ENCODE measurements at places on chromosomes 7 and 10.
A peak's percentile ranks its signal among the peaks of the same experiment; 100 is the strongest.

GRCh38 chr10:99489271-99489670 lies 43.5 kb upstream of the NKX2-3 start:
- DNase-seq = no peak

DNA sequence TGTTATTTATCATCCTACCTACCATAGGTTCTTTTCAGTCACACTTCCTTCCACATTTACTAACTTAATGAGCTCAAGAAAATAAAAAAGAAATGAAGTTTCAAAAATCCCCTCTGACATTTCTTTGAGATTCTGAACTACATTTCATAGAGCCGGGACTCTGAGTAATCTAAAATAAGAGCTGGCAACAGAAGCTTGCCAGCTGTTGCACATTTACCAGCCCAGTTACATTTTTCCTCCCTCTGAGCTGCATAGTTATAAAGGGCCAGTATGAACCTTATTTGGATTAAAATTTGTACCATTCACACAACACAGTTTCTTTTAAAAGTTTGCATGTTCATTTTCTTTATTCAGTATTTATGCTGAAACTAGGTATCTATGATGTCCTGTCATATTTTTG lies 119.5 kb upstream of the CAV2 start:
- DNase-seq = no peak

- DNase-seq = no peak
These were observed 8.2 kb upstream of the NKX6-2 start for GRCh38 chr10:132793871-132794849.

GRCh38 chr10:117107238-117107637 lies 30.8 kb downstream of the VAX1 start:
- no peak for DNase-seq

- no peak for DNase-seq
These were observed 83.0 kb upstream of the NPSR1 start for GRCh38 chr7:34575006-34575405.

DNA sequence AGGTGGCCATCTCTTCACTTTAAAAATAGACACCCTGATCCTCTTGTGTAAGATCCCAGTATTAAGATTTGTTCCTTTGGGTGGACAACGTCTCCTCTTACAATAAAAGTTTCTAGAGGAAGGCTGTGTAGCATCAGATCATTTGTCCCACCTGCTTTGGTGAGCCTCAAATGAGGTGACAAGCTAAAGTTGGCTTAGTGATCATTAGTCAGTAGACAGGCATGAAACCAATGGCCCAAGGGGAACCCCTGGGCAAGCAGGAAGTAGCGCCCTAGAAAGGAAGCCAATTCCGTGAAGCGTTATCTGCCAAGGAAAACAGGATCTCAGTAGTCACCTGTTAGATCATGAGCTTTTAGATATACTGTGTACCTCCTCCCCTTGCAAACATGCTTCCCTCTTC lies 66.8 kb downstream of the PCGF5 start:
- DNase-seq = peak; percentile 35

- DNase-seq = peak; percentile 81
These were observed 31.6 kb downstream of the NCAPG2 start for GRCh38 chr7:158672975-158673374.

- DNase-seq = no peak
These were observed 257.1 kb downstream of the CAMK1D start for GRCh38 chr10:12606461-12606860.

GRCh38 chr7:73824986-73825385 lies 5.8 kb upstream of the CLDN4 start:
- DNase-seq = no peak

DNA sequence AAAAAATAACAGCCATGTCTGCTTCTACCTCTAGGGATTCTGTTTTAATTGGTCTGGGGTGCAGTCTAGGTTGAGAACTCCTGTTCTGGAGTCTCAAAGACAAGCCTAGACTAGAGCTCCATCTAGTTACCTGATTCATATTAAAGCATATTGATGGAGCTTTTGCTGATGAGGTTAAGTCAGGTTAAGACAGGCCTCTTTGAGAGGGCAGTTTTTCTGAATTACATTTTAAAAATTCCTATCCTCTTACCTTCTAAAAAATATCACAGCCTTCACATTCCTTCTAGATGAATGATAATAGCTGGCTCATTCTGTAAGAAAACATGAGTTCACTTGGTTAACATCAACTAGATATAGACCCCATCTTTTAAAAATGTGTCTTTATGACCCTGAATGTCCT lies 28.9 kb downstream of the MGAM start:
- peak; percentile 93 for DNase-seq

DNA sequence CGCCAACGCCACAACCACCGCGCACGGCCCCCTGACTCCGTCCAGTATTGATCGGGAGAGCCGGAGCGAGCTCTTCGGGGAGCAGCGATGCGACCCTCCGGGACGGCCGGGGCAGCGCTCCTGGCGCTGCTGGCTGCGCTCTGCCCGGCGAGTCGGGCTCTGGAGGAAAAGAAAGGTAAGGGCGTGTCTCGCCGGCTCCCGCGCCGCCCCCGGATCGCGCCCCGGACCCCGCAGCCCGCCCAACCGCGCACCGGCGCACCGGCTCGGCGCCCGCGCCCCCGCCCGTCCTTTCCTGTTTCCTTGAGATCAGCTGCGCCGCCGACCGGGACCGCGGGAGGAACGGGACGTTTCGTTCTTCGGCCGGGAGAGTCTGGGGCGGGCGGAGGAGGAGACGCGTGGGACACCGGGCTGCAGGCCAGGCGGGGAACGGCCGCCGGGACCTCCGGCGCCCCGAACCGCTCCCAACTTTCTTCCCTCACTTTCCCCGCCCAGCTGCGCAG lies 424 bp downstream of the EGFR start:
- peak; percentile 45 for DNase-seq

- no peak for DNase-seq
These were observed 70.4 kb downstream of the C10orf90 start for GRCh38 chr10:126599949-126600682.

- no peak for DNase-seq
These were observed 370.2 kb downstream of the ARL4A start for GRCh38 chr7:13057462-13058200.

GRCh38 chr10:99976886-99977665 lies 32.7 kb downstream of the DNMBP start:
- DNase-seq = peak; percentile 96

DNA sequence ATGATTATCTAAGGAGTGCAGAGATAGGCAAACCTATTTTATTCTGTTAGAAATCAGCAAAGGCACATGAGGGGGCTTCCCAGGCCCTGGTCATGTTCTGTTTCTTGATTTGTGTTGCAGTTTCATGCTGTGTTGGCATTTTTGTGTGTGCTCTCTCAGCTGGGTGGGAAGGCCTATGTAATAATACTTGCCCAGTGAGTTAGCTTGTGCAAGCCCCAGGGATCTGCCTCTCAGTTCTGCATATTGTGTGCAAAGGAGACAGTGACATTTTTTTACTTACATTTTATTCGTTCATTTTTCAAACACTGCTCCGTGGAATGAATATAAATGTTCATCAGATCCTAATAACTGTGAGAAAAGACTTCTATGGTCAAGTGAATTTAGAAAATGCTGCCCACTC lies 119.0 kb downstream of the VWC2 start:
- DNase-seq = no peak

- no peak for DNase-seq
These were observed 31.7 kb upstream of the HERPUD2 start for GRCh38 chr7:35726654-35727053.

DNA sequence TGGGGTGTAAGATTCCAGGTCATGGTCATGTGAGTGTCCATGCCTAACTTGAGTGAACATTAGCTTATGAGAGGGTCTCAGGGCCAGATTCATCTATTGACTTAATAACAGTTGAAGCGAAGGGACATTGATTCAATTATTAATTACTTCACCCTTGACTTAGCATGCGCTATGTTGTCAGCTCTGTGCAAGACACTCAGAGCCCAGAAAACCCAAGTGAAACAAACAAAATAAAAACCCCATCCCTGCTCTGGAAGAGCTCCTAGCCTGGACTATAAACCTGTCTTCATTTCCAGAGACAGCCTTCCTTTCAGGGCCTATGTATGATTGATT lies 66.0 kb upstream of the TNS3 start:
- no peak for DNase-seq

DNA sequence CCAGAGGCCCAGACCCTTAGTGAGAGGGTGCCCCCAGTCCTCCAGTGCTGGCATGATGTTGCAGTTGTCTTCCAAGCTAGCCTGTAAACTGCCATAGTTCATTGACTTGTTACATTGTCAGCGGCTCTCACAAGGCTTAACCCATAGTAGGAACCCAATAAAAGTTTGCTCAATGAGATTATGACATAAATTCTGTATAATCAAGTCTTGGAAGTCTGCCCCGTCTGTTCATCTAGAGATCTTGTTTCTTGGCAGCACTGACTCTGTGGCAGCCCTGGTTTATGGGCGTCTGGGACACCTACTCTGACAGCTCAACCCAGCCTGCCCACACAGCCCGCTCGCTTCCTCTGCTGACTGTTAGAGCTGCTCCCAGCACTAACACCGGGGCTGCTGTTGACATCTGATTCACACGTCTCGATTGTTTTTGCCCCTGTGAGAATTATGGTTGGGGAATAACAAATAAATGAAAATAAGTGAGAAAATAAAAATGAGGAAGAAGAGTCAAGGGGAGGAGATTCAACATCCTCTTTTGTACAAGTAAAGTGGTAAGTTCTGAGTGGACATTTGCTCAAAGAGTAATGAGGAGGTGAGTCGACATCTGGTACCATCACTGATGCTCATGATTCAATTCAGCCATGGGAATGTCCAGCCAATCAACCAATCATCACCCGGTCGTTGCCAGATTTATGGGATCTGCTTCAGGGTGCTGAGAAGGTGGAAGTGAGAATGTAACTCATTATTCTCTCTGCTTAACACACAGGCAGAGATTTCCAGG lies 160.8 kb downstream of the SPAG6 start:
- no peak for DNase-seq

DNA sequence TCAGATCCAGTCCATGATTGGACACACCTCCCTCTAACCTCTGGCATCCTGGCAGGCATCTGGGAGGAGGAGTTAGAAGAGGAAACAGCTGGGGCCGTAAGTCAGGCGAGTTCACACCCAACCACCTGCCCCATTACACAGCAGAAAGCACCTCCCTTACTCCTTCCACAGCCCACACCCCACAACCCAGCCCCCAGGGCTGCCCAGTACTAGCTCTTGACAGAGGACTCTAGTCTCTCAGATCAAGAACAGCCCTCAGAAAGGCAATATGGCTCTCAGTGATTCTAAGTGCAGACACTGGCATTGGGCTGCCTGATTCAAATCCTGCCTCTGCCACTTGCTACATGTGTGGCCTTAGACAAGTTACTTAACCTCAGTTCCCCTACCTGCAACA lies 34.1 kb downstream of the KCNMA1 start:
- DNase-seq = peak; percentile 23

DNA sequence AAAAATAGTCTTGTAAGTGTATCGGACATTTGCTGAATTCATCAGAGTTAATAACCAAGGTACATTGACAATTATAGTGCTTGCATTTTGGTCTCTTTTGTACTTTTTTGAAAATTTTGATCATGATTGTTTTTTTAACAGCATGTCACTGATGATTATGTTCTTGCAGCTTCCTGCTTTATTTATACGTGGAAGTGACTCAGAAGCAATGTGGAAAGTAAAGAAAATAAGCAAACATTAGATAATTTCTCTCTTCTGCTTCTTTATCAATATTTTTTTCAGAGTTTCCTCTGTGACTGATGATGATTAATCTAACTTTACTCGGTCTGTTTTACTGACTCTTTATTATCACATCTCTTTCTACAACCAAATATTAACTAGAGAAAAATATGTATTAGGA lies 1351.9 kb downstream of the REEP3 start:
- DNase-seq = no peak

DNA sequence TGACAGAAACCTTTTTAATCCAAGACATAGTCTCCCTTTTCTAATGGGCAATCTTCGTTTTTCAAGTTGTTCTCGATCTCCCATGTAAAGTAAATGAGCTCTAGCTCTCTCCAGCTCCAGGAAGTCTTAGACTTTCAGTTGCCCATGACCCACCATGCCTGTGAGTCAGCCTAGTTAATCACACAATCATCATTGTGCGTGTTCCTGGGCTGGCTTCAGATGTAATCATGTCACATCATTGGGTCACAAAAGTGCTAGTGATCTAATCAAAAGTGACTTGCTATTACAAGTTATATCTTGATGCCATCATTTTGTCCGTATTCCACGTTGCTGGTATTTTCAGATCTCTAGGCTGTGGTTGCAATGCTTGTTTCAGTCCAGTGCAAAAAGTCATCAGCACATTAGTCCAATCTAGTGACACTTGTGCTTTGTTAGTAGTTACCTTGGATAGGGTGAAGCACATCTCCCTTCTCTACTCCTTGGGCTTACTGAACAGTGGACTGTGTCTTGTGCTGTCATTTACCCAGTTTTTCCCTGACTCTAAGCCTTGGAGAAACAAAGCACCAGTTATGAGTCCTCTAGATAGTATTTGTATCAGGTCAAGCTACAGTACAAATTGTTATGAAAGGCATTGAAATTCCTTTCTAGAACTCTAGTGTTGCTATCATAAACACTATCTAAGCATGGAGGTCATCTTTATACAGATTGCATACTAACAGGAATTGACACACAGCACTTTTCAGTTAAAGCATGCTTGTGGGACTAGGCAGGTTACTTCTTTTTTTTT lies 316.6 kb downstream of the GFRA1 start:
- peak; percentile 4 for DNase-seq

DNA sequence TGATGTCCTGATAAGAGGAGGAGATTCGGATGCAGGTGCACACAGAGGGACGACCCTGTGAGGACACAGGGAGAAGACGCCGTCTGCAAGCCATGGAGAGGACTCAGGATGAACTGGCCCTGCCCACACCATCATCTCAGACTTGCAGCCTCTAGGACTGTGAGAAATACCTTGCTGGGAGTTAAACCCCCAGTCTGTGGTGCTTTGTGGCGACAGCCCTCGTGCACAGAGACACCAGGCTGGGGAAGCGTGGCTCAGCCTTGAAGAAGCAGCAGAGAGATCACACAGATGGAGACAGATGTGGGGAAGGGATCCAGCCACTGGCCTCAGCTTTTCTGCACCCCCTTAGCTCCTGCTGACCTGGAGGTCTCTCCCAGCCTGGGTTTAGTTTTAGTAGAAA lies 26.3 kb upstream of the PITRM1 start:
- DNase-seq = no peak

Measured in epithelial cell of esophagus (primary cell).